ENCODE measurements at places on chromosomes 5 and 9.

DNA sequence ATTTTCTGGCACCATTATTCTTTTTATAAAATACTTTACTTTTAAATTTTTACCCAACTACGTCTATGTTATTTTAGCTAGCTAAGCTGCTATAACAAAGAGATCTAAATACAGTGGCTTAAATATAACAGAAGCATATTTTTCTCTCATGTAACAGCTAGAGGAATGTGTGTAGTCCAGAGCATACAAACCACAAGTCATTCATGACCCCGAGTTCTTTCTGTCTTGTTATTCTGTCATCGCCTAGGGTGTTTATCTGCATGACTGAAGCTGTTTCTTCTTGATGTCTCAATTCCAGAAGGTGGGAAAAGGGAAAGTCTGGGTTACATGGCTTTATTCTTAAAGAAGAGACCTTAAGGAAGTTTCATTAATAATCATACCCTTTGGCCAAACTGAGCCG is 136.9 kb upstream of the RFX3 start:
- no peak for DNase-seq

- no peak for DNase-seq
Measured at GRCh38 chr5:53011233-53011632, 22.1 kb downstream of the ITGA2 start.

DNA sequence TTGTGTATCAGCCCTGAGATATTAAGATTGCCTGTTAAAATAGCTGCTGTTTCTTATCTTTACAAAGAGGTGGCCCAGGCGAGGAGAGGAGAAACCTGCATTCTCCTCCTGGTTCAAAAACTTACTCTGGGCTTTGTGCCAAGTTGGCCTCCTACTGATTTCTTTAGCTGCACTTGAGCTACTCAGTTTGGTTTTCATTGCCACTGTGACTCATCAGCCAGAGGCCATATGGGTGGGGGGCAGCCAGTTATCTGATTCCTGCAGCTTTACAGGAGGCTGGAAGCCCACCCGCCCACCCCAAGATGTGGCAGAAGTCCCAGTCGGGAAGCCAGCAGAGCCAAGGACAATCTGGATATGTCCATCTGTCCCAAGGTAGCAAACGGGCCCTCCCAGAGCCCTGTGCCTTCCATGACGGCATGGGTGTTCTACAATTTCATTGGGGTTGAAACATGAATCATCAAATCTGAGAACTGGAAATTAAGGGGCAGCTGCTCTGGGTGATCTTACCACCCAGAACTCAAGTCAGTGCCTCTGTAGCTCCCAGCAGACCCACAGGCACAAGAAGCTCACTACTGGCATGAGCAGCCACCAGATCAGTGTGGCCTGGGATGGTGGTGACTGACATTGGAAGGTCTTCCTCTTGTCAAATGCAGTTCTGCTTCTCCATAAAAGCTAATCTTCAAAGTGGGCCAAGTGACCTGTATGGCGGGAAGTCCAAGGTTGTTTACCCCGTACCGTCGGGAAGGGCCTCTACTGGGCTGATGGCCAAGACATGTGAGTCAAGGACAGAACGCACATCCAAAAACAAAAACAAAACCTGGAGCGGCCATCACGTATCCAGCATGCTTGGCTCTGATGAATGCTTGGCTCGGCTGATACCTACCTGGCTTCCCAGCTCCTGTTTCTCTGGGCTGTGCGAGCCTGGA is 15.6 kb downstream of the FCN2 start:
- DNase-seq: peak; percentile 74

DNA sequence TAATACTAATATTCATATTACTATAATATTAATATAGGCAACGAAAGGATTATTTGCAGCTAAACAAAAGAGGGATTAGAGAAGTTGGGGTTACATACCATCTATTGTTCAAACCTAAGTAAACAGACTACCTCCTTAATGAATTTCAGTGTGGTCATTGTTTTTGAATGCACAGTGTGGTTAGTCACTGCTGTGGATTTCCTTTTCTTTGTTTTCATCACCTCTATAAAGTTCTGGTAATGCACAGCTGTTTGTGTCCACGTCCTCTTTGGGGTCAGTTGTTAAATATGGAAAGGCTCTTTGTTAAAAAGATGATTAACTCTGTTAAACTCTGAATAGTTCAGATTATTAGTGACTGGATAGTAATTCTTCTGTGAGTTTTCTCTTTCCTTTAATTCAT is 233.6 kb downstream of the MAST4 start:
- DNase-seq: no peak

- DNase-seq: no peak
Measured at GRCh38 chr5:169150108-169150507, 150.8 kb downstream of the SLIT3 start.
